ENCODE measurements at places on chromosomes 12 and 14.

GRCh38 chr12:109572506-109572845, 828 bp downstream of the MMAB start:
- no peak for DNase-seq

GRCh38 chr12:47651368-47652254, 54.2 kb downstream of the RPAP3 start:
- DNase-seq, result peak; percentile 43

DNA sequence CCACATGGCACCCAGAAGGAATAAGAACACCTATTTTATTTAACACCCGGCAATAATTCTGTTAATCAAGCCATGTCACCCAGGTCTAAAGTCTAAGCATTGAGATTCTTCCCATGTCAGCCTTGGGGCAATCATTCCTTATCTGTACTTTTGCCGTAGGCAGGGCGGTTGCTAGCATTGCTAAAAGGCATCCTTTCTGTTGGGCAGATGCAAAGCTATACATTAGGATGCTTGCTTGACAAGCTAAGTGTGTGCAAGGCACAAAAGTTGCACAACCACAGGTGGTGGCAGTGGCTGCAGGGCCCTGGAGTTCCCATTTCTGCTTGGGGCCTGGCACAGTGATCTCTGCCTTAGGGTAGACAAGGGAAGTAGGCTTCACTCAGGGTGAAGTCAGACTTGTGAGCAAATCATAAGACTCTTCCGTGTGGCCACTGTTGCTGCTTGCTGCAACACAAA, 12.5 kb upstream of the GALNT6 start:
- no peak for DNase-seq

GRCh38 chr14:75570797-75571196, 7.6 kb upstream of the FLVCR2 start:
- DNase-seq, result no peak

GRCh38 chr14:74324931-74325361, 22.2 kb upstream of the ABCD4 start:
- DNase-seq, result peak; percentile 36

All from germinal center (tissue), 1 donor.